ENCODE measurements at places on chromosomes 12 and 14.

GRCh38 chr12:52284562-52285171, 6.7 kb downstream of the KRT81 start:
- DNase-seq, result no peak

DNA sequence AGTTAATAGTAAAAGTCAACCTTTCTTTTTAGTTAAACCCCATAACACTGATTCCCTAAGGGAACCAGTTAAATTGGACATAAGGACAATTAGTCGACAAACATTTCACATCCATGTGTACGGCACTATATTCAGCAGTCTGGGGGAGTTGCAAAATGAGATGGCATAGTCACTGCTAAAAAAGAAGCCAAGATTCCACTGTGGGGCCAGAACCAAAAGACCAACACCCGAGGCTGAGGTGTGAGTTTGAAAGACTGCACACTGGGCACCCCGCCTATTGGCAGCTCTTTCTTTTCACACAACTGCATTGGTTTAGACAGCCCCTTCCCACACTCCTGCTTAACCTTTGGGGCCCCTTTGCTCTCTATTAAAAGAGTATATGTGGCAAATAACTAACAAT, 16.7 kb downstream of the SETD3 start:
- DNase-seq, result no peak

GRCh38 chr14:85762526-85762925, 232.6 kb downstream of the FLRT2 start:
- peak; percentile 6 for DNase-seq

DNA sequence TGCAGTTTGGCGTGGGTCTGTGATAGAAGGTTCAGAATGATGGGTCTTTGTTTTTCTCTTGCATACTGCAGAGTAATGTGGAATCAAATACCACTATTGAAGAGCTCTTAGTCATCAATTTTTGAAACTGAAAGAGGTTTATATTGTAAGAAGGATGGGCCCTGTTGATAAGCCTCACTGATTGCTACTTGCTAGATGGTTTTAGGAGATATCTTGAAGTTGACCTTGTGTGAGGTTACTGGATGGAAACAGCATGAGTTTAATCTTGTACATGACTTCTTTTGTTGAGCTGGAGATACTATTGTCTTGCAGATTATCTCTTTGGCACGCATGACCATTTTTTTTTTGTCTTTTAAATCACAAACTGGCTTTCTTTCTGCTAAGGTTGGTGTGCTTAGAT, 13.8 kb downstream of the BICD1 start:
- no peak for DNase-seq

DNA sequence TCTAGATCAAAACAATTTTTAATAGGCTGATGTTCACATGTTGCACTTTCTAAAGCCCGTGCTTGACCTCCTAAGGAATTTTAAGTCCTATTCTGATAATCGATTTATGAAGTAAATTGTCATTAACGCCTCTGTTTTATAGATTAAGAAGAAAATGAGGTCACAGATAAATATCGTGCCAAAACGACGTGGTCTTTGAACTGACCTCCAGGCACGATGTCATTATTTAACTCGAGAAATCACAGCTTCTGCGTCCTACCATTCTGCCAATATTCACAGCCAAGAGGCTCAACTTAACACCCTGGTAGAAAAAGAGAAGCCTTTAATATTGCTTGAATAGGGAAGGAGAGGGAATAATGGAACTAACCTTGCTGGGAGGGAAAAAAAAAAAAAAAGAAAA, 888 bp upstream of the EEA1 start:
- DNase-seq, result no peak

GRCh38 chr12:1204581-1205121, 213.6 kb downstream of the ERC1 start:
- no peak for DNase-seq

DNA sequence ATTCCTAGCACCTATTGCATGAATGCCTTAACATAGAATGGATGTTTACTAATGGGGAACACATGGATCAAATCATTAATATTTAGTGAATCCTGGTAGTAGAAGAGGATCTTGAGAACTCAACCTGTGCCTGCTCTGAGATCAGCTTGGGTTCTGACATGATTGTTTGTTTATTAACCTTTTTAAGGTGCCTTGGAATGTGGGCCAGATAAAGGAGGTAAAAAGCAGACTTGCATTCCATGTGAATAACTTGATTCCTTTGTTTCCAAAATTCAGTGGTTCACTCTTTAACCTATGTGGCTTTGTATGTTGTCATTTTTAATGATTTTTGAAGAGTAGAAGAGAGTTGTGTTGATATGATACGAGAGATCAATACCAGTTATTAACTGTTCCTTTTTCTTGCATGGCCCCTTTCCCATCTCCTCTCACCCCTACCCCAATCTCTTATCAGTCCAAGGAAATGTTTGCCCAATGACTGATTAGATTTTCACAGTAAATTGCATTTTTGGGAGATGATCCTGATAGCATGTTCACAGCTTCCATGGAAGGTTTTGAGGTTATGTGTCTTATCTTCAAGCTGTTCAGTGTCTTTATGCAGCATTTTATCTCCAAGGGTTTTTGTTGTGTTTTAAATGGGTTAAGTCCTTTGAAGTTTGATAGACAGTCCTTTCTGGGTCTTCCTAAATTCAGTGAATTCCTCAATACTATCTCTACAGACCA, 193.7 kb upstream of the FRMD6 start:
- DNase-seq, result no peak

- DNase-seq, result no peak
Measured at GRCh38 chr14:99668307-99669295, 15.5 kb upstream of the CYP46A1 start.

- DNase-seq, result no peak
Measured at GRCh38 chr14:99475660-99476059, 5.0 kb downstream of the SETD3 start.

DNA sequence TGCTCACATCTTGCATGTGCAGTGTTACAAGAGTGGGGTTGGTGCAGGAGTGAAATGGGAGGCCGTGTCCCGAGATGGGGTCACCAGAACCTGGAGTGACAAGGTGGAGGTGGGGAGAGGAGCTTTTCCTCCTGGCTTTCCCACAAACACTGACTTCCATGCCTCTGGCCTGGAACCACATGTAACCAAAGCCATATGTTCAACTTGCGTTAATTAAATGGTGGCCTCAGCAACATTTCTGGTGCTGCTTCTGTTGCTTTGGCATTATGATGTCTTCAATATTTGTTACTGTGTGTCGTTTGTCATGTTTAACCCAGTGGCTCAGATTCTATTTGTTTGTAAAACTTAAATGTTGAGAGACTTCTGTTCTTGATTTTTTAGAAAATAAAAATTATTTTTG, 110.2 kb downstream of the VCPKMT start:
- no peak for DNase-seq

DNA sequence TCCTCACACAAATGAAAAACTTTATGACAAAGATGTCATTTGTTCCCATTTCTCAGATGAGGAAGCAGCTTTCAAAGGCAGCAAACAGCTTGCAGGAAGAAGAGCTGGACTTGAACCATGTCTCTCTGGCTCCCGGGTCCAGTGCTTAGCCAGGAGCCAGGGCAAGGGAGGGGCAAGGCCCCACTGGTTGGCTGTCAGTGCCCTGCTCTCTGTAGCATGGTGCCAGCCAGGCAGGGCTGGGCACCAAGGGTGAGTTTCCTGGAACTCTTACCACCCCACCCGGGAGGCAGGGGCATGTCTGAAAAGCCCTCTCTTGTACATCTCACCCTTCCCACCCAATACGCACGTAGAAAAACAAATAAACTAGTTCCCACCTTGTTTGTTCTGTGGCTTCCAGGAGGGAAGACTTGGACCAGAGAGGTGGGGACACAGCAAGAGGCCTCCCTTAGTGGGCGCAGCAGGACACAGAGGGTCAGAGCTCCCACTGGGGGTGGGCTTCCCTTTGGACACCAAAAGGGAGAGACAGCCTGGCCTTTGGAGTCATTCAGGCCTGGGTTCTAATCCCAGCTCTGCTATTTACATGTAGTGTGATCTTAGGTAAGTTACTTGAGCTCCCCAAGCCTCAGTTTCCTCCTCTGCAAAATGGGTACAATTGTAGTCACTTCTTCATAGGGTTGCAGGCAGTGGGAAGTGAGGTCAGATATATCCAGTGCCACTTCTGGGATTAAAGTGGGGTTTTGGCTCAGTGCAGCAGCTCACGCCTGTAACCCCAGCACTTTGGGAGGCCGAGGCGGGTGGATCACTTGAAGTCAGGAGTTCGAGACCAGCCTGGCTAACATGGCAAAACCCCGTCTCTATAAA, 17.2 kb downstream of the TRPV4 start:
- DNase-seq, result no peak

DNA sequence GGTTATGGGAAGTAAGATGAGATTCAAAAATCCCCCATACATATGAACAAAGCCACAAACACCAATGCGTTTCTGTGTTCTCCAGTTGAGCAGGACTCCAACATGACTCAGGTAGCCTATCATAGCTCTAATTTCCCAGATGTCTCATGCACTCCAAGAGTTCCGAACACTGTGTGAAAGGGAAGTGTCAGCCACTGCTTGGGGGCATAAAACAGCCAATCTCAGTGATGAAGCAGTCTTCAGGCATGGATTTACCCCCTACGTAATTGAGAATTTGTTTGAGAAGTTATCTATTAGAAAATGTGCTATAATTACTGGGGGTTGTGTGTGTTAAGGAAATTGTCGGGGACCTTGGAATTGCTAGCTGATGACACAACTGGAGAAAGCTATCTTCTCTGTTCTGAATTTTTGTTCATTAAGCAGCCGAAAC, 153.9 kb upstream of the AVPR1A start:
- DNase-seq, result no peak

DNA sequence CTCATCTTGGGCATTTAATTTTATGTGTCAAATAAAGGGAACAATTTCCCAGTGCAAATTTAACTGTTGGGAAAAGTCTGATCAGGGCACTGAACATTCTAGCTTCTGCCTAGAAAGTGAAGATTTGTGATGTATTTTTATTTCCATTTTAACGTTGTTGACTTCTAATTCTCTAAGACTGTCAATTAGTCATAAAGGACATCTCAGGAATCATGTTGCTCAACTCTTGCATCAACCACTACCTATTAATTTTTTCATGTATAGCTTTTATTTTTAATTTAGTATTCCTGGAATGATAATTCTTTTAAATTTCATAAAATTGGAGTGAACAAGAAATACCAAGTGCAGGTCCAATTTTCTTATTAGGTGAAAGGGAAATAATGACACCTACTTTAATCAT, 87.9 kb upstream of the METAP2 start:
- no peak for DNase-seq

GRCh38 chr14:100305324-100306100, 732 bp downstream of the SLC25A29 start:
- no peak for DNase-seq

DNA sequence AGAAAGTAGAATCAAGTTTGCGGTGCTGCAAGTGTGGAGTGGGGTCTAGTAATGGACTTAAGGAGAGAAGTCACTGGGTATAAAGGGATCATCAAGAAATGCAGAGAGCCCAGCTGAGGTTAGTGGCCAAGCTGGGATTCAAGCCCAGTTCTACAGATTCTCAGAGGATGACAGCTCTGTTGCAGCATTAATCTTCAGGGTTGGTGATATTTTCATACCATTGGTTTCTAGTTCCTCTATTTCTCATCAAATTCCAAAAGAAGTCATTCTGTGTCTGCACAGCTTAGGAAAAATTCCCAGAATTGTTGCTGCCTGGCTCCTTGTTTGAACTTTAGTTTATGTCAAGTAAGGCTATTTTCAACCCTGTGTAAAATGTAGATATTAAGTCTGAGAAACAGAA, 169.5 kb upstream of the NTF3 start:
- no peak for DNase-seq

GRCh38 chr12:3803865-3804472, 51.1 kb upstream of the CRACR2A start:
- peak; percentile 53 for DNase-seq

DNA sequence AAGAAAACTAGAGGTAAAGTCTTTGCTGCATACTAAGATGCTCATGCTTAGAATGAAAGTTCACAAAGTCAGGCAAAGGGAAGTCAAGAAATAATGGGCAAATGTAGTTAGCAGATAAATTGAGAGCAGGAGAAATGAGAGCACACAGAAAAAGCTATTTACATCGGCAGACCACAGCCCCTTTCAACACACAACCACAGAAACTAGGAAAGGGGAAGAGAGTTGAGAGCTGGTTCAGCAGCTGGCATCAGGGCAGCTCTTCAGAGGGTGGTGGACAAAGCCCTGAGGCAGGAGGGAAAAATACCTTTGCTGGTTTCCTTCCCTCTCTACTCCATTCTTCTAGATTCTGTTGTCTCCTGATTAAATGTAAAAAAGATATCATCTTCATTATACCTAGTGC, 95.4 kb upstream of the ANO4 start:
- no peak for DNase-seq

DNA sequence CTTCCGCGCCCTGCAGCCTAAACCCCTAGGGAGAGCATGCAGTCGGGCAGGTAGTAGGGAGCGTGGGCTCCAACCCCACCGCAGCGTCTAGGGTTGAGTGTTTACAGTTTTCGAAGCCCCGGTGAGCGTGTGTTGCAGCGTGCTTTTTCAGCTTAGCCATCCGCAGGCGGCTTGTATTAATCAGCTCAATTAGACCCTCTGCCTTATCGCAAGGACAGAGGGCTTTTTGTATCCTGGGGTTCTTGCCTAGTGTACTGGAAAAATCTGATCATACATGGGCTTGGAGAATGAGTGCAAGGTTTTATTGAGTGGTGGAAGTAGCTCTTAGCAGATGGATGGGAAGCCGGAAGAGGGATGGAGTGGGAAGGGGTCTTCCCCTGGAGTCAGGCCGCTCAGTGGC, 44.4 kb upstream of the GNG2 start:
- DNase-seq, result no peak

- DNase-seq, result no peak
Measured at GRCh38 chr14:61563880-61564617, 131.3 kb upstream of the HIF1A start.

GRCh38 chr12:56020423-56021184, at the start of gene IKZF4:
TSS of gene IKZF4 (plus strand) at chr12:56021043. CDS start at chr12:56021494, 451 bp downstream.
- DNase-seq, result peak; percentile 32

- no peak for DNase-seq
Measured at GRCh38 chr12:123512838-123513665, 20.5 kb downstream of the RILPL1 start.

DNA sequence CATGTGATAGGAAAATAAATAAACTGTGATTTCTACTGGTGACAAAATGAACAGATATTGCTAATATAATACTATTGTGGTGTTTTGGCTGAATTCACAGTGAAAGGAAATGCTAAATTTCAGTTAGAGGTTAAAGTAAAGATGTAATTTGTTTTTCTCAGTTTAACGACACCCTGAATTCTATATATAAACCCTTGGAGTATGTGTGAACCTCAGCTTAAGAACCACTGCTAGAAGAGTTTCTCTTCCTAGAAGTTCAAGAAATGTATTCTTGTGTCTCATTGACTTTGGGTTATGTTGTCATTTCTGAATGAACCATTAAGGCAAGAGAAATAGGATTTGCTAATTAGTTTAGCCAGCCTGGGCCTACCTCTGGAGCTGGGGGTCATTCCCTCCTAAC, 8.2 kb downstream of the FBXO34 start:
- DNase-seq, result no peak

- no peak for DNase-seq
Measured at GRCh38 chr12:123351349-123351748, 13.3 kb downstream of the SBNO1 start.

GRCh38 chr12:20142316-20142715, 226.0 kb upstream of the PDE3A start:
- DNase-seq, result no peak

All from hippocampal formation (tissue), 2 donors.